ENCODE measurements at places on chromosomes 16 and 17. TPM values are rescaled to one million over a fixed set of nuclear protein-coding genes. Genes with fewer than 3 reads are reported as not detected.

Gene P2RX5
- 2.9 TPM for total RNA-seq

DNA sequence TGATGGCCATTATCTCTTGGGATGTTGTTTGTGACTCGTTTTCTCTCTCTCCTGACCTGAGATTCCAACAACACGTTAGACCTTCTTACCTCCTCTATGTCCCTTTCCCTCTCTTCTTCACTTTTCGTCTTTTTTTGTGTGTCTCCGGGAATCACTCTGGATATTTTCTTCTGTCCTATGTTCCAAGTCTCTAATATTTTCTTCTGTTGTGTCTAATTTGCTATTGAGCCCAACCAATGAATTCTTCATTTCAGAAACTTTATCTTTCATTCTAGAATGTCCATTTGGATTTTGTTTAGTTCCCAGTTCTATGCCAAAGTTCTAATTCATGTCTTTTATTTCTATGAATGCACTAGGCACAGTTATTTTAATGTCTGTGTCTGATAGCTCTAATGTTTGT is 27.1 kb upstream of the PITPNM3 start:
- no peak for DNase-seq

DNA sequence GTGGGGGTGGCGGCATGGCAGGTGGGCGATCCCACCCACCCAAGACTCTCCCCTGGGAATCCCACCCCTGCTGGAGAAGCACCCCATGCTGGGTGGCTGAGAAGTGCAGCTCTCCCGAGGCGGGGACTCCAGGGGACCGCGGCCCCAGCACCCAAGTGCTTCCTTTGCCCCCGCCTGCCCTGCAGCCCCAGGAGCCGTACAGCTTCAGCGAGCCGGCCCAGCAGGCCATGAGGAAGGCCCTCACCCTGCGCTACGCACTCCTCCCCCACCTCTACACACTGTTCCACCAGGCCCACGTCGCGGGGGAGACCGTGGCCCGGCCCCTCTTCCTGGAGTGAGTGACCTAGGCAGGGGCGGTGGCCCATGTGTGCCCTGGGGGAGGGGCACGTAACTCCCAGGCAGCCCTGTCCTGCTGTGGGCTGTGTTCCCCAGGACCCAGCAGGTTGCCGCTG is 11.7 kb downstream of the GAA start:
- no peak for DNase-seq

- DNase-seq = no peak
Measured at GRCh38 chr17:81063106-81064093, 28.4 kb downstream of the BAIAP2 start.

GRCh38 chr17:8925141-8925540 is 40.4 kb downstream of the PIK3R5 start:
- no peak for DNase-seq

DNA sequence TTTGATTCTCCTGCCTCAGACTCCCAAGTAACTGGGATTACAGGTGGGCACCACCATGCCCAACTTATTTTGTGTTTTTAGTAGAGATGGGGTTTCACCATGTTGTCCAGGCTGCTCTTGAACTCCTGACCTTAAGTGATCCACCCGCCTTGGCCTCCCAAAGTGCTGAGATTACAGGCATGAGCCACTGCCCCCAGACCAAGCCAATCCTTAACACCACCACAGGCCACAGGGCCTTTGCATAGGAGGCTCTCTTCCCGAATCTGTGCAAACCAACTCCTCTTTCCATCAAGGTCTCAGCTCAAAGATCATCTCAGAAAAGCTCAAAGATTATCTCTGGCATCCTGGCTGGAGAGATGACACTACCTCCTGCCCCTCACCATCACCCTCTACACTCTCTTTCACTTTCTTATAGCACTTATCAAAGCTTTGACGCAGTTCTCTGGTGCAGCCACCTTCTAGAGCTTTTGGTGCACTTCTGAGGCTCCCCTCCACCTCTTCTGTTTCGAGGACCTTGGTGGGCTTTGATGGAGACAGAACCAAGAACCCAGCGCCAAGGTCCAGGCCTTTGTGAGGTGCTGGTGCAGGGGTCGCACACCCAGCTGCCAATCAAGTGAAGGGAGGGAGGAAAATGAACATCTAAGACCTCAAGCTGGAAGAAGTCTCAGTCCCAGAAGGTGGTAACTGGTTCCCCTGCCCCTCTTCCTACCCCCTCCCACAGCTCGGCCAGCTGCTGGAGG is 23.2 kb upstream of the PHB1 start:
- DNase-seq = no peak
